Adrenal gland (tissue), 19 donors: ENCODE measurements at places on chromosomes 4 and X. TPM values are rescaled to one million over a fixed set of nuclear protein-coding genes. Genes with fewer than 3 reads are reported as not detected.

SYTL5 gene
- polyA plus RNA-seq = 5.5 TPM

ELK1 gene
- polyA plus RNA-seq = 38.4 TPM

- H3K4me3 ChIP-seq = no peak overlapping the region
- no peaks in the 10 kb centered on the region for H3K36me3 ChIP-seq
- peaks cover 27% of the 10 kb centered on the region for H3K4me1 ChIP-seq
- no peak for DNase-seq
- peak overlapping the region; percentile 87 for H3K27ac ChIP-seq
Measured at GRCh38 chr4:105148356-105148755, 1.7 kb downstream of the TET2 start.

DNA sequence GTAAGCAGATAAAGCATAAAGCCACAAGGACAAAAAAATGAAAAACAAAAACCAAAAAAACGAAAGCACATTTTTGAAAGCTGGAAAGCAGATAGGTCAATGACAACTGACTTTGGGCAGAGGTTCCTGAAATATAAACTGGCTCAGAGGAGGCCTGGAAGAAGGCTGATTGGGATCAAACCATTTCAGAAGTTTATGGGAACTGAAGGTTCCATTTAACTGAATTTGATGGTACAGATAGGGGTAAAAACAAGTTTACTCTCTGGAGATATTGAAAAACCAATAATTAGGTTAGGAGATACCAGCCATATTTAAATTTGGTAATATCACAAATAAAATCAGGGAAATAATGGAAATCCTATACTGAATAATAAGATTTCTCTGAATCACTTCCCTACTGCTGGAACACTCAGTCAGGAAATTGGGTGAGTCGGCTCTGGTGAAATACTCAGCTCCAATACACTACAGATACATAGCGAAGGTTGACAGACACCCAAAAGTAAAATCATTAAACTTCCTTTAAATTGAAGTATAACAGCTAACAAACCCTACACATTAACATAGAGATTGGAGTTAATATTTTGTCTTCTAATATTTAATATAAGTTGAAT, 1584.3 kb downstream of the STIM2 start:
- no peak for DNase-seq
- no peak overlapping the region for H3K4me3 ChIP-seq
- no peaks in the 10 kb centered on the region for H3K27me3 ChIP-seq
- no peak overlapping the region for H3K27ac ChIP-seq

DNA sequence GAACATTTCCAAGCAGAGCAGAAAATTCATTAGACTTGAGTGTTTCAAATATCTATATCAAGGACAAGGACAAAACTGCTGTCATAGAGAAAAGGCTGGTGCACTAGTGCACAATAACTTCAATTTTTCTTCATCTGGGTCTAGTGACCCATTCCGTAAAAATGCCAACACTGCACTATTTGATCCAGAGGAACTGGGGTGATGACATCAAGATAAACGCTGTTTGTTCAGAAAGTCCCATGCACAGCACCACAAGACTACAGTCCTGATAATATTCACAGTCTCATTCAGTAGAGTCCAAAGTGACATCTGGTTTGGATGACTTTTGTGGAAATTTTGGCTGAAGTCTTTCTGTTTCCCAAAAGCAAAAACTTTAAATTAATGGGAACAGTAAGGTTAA, 303.5 kb upstream of the GALNT7 start:
- H3K27me3 ChIP-seq = peaks cover 4% of the 10 kb centered on the region
- no peaks in the 10 kb centered on the region for H3K36me3 ChIP-seq
- no peak for DNase-seq

DNA sequence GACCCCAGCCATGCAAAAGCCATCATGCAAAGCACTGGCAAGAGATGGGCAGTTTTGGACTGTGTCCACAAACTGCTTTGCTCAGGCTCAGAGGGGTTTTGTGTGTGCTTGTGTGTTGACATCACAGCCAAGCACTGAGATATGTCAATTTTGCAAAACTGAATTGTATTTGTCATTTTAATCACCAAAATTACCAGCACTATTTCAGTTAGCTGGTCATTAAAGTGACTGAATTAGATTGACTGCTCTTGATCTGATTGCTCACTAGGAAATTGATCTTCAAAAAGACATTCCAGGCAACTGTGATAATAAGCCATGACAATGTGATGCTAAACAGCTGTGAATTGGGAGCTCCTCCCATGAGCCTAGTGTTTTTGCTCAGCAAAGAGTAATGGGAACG, 337.3 kb upstream of the GNPDA2 start:
- H3K4me3 ChIP-seq = no peak overlapping the region
- H3K36me3 ChIP-seq = no peaks in the 10 kb centered on the region
- H3K27me3 ChIP-seq = no peaks in the 10 kb centered on the region
- H3K27ac ChIP-seq = no peak overlapping the region
- DNase-seq = no peak

DNA sequence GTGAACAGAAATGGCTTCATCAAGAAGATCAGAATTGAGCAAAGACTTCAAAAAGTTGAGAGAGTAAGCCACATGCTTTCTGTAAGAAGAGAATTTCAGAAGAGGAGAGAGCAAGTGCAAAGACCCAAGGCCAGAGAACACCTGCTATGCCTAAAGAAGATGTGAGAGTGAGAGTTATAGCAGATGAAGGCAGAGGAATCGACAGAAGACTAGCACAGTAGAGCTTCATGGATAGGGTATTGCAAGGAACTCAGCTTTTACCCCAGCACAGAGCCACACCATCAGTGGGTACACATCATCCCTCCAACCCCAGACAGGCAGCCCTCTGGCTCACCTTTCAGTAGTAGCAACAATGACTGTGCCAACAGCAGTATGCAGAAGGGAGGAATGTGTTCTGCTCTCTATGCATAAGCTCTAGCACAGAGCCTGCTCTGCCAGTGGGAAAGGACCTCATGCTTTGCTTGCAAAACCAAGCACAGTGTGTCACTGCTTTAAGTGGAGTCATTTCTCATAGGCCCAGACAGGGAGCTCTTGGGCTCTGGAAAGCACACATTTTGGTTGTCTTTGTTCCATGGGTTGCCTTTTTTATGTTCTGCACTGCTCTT, 318.6 kb downstream of the NAF1 start:
- H3K36me3 ChIP-seq = no peaks in the 10 kb centered on the region
- H3K27ac ChIP-seq = no peak overlapping the region
- no peaks in the 10 kb centered on the region for H3K4me1 ChIP-seq
- no peak for DNase-seq

- no peaks in the 10 kb centered on the region for H3K4me1 ChIP-seq
- H3K36me3 ChIP-seq = no peaks in the 10 kb centered on the region
- H3K27me3 ChIP-seq = no peaks in the 10 kb centered on the region
- no peak overlapping the region for H3K4me3 ChIP-seq
- H3K27ac ChIP-seq = no peak overlapping the region
Measured at GRCh38 chr4:123777373-123777772, 380.8 kb downstream of the SPRY1 start.

DNA sequence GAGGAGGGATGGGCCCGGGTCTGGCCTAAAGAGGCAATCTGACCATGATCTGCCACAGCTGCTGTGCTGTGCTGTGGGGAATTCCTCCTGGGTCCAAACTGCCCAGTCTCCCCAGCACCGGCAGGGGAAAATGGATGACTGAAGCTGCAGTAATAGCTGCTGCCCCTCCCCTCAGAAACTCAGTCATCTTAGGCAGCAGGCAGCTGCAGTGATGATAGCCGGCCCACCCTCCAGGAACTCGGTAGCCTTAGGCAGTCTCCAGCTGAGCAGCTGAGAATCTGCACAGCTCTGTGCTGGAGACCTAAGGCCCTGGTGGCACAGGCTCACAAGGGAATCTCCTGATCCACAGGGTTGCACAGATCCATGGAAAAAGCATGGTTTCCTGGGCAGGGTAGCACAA, 113.4 kb upstream of the USP38 start:
- DNase-seq = no peak
- no peak overlapping the region for H3K27ac ChIP-seq
- no peak overlapping the region for H3K4me3 ChIP-seq
- no peaks in the 10 kb centered on the region for H3K36me3 ChIP-seq
- no peaks in the 10 kb centered on the region for H3K27me3 ChIP-seq
- H3K4me1 ChIP-seq = no peaks in the 10 kb centered on the region
